ENCODE measurements at places on chromosomes 6 and 20.

- no peak for DNase-seq
Measured at GRCh38 chr6:153117986-153118879, 12.8 kb downstream of the RGS17 start.

GRCh38 chr6:52724042-52724405 is 39.3 kb downstream of the GSTA2 start:
- DNase-seq: peak; percentile 82

DNA sequence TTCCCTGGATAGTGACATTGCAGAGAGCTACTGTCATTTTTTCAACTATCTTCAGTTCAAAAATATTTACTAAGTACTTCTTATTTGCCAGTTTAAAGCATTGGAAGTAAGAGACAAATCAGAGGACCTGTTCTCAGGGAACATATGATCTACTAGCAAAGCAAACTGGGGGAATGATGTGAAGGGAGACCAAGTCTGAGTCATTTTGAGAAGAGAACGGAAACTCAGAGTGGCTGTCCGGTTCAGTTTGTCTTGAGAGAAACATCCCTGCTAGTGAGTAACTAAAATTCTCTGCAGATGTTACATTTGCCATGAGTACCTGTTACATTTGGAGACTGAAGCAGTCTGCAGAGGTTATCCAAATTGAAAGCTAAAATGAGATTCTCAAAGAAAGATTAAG is 118.3 kb downstream of the KCNQ5 start:
- no peak for DNase-seq

- DNase-seq: no peak
Measured at GRCh38 chr6:135438907-135439535, 58.5 kb downstream of the AHI1 start.

GRCh38 chr20:55258559-55258958 is 746.8 kb downstream of the CBLN4 start:
- DNase-seq: no peak

GRCh38 chr6:2063547-2063946 is 181.9 kb downstream of the GMDS start:
- DNase-seq: no peak

DNA sequence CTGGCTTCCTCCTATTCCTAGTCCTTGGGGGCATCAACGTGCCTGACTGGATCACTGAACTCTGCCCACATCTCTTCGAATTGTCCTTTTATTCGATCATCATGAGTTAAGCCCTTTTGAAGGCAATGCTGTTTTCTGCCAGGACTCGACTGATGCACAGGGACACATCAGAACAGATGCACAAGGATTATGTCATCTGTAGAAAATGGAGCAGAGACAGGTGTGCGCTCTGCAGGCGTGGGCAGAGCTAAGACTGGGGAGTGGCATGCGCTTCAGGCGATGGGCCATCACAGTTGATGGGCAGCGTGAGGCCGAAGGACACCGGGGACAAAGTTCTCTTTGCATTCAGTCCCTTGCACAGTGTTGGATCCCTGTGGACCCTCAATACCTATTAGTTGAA is 13.1 kb downstream of the GABRR1 start:
- DNase-seq: no peak

GRCh38 chr20:13125486-13125885 is 95.6 kb upstream of the ISM1 start:
- DNase-seq: no peak

- DNase-seq: no peak
Measured at GRCh38 chr6:15234068-15234758, 11.7 kb upstream of the JARID2 start.

DNA sequence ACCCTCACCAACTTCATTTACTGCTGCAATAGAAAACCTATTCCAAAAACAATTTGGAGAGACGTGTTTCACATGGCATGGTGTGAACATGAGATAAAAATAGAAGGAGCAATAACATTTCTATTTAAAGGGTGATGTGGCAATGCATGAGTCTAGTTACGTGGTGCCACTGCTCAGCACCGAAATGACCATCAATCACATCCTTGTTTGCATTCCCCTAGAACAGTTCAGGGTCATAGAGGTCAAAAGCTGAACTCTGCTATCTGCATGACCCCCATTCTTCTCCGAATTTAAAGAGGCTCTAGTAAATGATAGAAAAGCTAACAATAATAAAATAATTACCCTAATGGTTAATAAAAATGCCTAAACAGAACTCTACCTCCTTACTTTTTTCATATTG is 29.5 kb downstream of the ROS1 start:
- no peak for DNase-seq

DNA sequence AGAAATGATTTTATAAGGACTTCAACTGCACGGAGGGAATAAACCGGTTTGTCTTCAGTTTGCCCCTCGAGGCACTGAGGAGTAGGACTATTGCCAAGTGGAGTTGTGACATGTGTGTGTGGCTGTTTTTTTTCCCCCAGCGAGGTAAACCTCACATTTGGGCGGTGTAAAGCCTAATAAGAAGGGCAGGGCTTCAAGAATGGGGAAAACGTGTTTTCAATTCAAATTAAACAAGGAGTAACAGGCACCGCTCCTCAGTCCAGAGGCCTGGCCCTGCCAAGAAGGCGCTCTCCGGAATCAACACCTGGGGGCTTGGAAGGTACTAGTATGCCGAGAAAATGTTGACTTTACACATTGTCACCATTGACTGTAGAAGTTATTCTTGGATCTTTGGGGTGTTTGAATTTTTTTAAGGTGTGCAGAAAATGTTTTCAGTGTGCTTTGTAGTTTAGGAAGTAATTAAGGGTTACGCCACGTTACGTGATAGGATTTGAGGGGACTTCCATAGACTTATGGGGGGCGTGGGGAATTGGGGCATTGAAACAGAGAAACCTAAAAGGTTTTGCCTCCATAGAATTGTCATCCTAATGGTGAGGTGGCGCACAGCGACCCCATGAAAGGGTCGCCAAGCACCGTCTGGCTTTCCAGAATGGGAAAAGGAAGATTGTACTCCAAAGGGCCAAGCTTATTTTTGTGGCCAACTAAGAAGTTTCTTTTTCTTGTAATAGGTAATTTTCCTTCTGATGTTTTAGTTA is 791 bp downstream of the ADGRG6 start:
- DNase-seq: no peak

DNA sequence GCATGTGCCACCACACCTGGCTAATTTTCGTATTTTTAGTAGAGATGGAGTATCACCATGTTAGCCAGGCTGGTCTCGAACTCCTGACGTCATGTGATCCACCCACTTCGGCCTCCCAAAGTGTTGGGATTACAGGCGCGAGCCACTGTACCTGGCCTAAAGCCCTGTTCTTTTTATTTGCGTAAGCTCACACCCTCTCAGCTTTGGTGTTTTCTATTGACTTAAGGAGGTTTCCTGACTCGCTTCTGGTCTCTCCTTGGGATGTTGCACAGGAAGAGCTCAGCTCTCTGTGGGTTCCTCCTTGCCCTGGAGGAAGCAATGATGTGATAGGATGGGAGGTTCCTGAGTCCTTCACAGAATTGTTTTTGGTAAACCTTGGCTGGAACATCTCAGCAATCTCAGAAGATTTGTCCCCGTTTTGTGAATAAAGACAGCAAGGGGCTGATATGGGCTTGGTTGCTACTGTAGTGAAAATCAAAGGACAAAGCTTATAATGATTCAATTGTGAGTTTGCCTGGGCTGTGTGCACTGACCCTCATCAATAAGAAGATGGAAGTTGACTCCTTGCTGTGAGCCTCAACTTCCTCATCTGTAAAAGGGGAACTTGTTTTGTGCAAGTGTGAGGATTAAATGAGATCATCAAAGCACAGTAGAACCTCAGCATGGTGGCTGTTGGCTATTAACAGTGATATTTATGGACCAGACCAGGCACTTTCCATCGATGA is 27.0 kb downstream of the TOX2 start:
- no peak for DNase-seq

DNA sequence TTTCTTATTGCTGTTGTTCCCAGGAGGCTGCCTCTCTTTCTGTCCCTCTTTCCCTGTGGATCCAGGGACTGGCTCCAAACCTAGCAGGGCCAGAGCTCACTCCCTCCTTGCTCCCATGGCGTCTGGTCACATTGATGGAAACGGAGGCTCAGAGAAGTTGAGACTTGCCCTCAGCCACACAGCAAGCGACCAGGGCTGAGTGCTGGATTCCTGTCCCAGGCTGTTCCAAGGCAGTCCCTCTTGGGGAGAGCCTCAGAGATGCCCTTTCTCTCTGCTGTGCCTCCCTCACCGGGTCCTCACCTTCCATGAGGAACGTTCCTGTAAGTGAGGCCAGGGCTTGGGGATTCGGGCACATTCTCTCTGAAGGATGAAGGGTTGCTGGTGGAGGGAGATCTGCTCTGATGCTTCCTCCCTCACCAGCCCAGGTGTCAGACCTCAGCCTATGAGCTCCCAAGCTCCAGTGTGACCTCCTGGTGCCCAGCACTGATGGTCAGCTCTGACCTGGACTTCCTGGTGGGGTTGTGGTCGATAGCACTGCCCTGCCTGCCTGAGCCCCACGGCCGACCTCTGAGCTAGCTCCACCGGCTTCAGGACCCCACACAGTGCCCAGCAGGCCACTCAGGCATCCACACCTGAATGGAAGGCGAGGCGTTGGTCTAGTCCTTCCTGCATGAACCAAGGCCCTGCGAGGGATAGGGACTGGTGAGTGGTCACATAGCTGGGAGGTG is 26.8 kb downstream of the SUN5 start:
- DNase-seq: no peak

- peak; percentile 70 for DNase-seq
Measured at GRCh38 chr20:45370571-45371160, 7.5 kb downstream of the TP53TG5 start.

DNA sequence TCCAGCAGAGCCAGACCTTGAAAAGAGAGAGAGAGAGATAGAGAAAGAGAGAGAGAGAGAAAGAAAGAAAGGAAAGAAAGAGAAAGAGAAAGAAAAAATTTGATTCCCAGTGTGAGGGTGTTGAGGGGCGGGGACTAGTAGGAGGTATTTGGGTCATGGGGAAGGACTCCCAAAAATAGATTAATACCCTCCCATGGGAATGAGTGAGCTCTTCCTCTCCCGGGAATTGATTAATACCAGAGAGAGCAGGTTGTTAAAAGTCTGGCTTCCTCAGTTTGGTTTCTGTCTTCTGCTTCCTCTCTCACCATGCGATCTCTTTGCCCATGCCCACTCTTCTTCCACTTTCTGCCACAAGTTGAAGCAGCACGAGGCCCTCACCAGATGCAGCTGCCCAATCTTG is 28.8 kb upstream of the CFAP206 start:
- no peak for DNase-seq

DNA sequence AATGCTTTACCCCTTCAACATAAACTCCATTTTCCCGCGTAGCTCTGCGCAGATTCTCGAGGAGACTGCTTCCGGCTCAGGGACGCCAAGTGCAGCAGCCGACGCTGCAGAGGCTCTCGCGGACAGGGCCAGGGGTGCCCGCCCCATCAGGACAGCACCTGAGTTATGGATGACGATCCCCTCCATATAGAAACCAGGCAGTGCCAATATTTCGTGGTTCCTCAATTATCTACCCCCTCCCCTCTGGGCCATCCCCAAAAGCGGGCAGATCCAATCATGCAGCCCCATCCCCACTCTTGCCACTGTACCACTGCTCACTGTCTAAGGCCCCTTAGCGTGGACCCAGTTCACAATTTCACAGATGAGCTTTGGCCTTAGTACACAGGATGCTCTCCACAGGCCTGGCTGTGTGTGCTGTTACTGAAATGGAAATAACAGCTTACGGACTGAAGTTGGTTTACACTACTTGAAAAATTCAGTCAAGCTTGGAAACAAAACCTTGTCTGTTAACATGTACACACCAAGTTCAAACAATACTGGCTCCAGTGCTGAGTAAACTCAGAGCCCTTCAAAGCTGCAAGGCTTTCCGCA is 74.5 kb downstream of the DACT2 start:
- no peak for DNase-seq

- DNase-seq: no peak
Measured at GRCh38 chr6:36577301-36577700, 16.9 kb upstream of the SRSF3 start.

GRCh38 chr6:143673669-143674068 is 4.1 kb upstream of the PHACTR2 start:
- DNase-seq: no peak

DNA sequence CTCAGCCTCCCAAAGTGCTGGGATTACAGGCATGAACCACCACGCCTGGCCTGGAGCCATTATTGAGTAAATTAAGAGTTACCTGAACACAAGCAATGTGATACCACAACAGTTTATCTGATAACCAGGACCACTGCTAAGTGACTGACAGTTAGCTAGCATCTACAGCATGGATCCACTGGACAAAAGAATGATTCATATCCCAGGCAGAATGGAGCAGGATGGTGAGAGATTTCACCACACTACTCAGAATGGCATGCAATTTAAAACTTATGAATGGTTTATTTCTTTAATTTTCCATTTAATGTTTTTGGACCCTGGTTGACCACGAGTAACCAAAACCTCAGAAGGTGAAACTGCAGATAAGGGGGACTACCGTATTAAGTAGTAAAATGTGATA is 48.6 kb downstream of the RALGAPA2 start:
- DNase-seq: no peak

Data from vagina (tissue), 2 donors.